Muscle of leg (tissue), 16 donors: ENCODE measurements at places on chromosomes 6 and 20. TPM values are rescaled to one million over a fixed set of nuclear protein-coding genes. Genes with fewer than 3 reads are reported as not detected.
A peak's percentile ranks its signal among the peaks of the same experiment; 100 is the strongest.

DNA sequence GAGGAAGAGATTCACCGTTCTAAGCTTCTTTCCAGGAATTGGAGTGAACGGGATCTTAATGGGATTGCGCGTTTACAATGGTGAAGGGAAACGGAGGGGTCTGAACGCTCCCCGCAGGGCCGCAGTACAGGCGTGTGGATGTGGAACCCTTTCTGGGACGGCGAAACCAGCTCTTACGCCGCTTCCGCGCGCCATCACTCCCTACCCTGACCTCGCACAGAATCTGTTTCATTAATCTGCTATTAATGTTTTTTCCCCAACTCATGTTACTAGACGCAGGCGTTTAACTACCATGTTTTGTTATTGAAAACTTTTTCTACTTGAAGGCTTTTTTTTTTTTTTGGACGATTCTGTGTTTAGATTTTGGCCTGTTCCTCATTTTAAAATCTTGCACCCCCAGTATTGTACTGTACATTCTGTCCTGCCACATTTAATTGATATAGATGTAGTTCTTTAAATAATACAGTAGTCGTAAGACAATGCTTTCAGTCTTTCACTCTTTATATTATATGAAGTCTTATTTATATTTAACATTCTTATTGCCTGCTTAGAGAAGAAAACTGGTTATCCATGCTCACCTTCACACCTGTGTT lies 696 bp upstream of the SUPT3H start:
- no peak for DNase-seq
- peak overlapping the region; percentile 98 for H3K27ac ChIP-seq
- no peaks in the 10 kb centered on the region for H3K36me3 ChIP-seq
- peaks cover 3% of the 10 kb centered on the region for H3K4me1 ChIP-seq
- peak overlapping the region; percentile 87 for H3K4me3 ChIP-seq

DNA sequence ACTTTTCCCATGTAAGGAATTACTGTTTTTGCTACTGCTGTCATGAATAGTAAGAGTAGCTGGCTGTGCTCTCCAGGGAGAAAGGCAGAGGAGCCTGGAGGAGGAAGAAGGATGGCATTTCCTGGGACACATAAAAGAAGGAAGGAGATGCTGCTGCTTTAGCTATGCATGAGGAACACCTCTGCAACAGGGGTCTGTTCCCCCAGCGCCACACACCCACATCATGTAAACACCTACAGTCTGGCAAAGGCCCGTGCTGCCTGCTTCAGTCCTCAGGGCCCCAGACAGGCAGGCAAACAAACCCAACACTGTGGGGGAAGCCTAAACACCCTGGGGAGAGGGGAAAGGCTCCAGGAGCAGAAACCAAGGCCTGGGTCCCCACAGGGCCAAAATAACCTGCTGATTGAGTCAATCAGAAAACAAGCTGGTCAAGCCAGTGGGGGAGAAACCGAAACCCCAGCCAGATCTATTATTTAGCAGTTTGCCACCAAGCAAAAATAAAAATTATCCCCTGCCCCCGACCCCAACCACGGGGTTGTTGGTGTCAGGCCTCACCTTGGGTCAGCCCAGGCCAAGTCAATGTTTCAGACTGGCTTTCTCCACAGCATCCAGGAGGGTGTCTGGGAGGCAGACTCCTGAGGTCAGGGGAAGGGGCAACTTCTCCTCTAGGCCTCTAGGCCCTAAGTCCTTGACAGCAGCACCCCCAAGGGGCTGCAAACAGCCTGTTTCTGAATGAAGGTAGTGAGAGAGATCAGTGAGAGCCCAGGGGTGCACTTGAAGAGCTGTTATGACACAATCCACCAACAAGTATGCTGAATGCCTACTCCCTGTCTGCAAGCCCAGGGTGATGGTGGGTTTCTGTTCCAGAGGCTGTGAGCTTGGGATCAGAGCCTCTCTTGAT lies 34.6 kb upstream of the SCUBE3 start:
- no peak for DNase-seq
- peaks cover 26% of the 10 kb centered on the region for H3K4me1 ChIP-seq
- no peaks in the 10 kb centered on the region for H3K36me3 ChIP-seq
- H3K27me3 ChIP-seq, result peaks cover 13% of the 10 kb centered on the region

DNA sequence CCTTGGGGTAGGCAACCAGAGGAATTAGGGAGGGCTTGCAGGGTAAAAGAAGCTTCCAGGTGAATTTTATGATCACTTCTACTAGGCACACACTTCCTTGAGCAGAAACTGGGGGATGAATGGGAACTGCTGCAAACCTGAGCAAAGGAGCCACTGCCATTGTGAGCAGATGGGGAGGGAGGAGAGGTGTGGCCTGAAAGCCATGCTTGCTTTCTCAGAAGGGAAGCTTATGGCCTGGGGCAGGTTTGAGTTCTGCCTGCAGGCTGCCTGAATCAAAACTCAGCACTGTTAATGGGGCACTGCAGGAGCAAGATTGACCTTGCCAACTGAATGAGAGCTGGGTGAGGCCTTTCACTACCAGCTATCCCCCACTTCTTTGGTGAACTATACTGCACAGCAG lies 328.1 kb downstream of the NKAIN2 start:
- H3K4me3 ChIP-seq, result no peak overlapping the region
- H3K4me1 ChIP-seq, result peaks cover 4% of the 10 kb centered on the region
- no peaks in the 10 kb centered on the region for H3K27me3 ChIP-seq
- no peak overlapping the region for H3K27ac ChIP-seq
- no peaks in the 10 kb centered on the region for H3K36me3 ChIP-seq

DNA sequence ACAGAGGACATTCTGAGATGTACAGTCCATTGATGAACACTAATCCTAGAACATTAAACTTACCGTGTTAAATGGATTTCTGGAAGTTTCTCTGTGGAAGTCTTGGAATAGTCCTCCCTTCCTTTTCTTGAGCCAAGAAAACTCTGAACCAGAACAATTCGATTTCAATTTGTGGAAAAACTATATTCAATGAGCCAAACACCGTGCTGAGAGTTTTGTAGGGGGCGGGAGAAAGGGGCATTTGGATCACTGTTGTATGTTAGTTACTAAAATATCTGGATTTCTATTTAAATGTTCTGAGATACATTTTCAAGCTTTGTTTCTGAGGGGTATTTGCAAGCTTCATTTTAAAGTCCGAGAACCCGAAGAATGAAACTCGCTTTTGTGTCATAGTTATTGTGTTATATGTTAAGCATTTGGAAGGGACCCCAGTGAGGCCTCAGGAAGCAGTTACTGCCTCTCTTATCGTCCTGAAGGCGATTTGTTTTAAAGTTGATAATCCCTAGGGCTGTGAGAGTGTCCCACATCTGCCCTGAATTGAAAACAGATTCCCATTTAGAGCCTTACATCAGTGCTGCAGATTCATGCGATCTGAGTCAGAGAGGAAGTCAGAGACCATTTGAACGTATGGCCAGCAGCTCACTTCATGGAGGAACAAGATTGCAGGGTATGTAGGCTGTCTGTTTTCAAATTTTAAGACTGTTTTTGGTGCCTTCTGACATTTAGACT lies 70.8 kb upstream of the SASH1 start:
- H3K27ac ChIP-seq, result peak overlapping the region; percentile 95
- H3K27me3 ChIP-seq, result no peaks in the 10 kb centered on the region
- peaks cover 3% of the 10 kb centered on the region for H3K4me1 ChIP-seq
- peak; percentile 97 for DNase-seq
- H3K4me3 ChIP-seq, result peak overlapping the region; percentile 33

DNA sequence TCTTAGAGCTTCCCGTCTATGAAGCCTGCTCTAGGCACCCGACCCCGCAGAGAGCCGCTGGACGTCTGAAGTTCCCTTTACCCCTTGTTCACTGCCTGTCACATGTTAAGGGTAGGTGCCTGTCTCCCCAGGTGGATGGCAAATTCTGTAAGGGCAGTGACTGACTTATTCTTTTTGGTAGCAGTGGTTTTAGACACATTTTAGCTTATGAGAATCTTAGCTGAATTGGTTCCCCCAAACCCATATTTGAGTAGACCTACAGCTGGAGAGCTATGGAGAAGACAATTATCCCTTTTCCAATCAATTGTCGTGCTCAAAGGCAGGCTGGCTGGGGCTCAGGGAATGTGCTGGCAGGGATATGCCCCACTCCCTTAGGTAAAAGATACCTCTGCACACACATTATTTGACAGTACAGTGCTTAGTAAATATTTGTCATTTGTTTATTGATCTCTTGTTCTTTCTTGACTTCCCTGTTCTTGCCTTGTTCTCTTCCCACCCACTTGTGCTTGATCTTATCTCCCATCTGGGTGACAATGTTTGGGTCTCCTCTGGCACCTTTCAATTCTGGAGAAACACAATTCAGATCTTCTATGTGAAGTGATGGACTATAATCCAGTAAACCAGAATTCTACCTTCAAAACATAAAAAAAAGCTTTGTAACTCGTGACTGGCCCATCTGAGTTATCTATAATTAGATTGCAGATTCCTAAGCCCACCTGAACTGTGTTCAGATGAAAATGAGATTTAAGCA lies 114.3 kb upstream of the SLC2A12 start:
- peaks cover 8% of the 10 kb centered on the region for H3K4me1 ChIP-seq
- peaks cover 24% of the 10 kb centered on the region for H3K36me3 ChIP-seq
- H3K27ac ChIP-seq, result no peak overlapping the region
- no peak for DNase-seq

DNA sequence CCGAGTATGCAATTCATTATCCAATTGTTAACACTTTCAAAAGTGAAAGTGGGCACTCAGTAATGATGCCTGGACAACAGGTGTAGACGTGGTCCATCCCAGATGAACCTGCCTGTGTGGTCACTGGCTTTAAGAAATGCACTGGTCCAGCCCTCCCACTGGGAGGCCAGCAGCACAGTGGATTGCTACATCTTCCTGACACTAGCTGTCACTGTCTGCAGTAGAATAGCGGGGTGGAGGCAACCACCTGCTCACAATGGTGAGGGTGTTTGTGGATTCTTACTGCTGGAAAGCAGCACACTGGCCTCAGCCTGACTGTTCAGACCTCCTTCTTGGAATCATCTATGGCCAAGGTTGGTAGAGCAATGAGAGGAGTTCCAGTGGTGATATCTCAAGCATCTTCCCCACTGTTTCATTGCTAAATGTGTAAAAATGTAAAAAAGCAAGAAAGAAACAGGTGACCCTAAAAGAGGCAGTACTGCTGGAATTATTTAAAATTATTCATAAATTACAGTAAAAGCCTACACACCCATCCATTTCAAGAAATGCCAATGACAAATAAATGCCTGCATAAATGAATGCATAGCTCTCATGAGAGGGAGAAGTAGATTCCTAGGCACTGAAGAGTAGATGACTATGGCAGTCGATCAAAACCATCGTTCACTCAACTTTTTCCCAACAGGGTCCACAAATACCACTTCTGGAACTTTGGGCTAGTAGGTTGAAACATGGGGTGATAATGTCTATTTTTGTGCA lies 228.0 kb upstream of the PLN start:
- no peaks in the 10 kb centered on the region for H3K4me1 ChIP-seq
- H3K27ac ChIP-seq, result no peak overlapping the region
- DNase-seq, result no peak
- H3K4me3 ChIP-seq, result no peak overlapping the region
- no peaks in the 10 kb centered on the region for H3K27me3 ChIP-seq
- no peaks in the 10 kb centered on the region for H3K36me3 ChIP-seq

- H3K27me3 ChIP-seq, result no peaks in the 10 kb centered on the region
- H3K27ac ChIP-seq, result no peak overlapping the region
- no peak overlapping the region for H3K4me3 ChIP-seq
- peak; percentile 89 for DNase-seq
- no peaks in the 10 kb centered on the region for H3K36me3 ChIP-seq
These were observed 580.7 kb downstream of the RFPL4B start for GRCh38 chr6:112927641-112928320.

- no peak overlapping the region for H3K4me3 ChIP-seq
- no peaks in the 10 kb centered on the region for H3K4me1 ChIP-seq
- no peak overlapping the region for H3K27ac ChIP-seq
- no peak for DNase-seq
- no peaks in the 10 kb centered on the region for H3K27me3 ChIP-seq
- H3K36me3 ChIP-seq, result no peaks in the 10 kb centered on the region
These were observed 140.7 kb upstream of the STXBP5 start for GRCh38 chr6:147063469-147064031.

DNA sequence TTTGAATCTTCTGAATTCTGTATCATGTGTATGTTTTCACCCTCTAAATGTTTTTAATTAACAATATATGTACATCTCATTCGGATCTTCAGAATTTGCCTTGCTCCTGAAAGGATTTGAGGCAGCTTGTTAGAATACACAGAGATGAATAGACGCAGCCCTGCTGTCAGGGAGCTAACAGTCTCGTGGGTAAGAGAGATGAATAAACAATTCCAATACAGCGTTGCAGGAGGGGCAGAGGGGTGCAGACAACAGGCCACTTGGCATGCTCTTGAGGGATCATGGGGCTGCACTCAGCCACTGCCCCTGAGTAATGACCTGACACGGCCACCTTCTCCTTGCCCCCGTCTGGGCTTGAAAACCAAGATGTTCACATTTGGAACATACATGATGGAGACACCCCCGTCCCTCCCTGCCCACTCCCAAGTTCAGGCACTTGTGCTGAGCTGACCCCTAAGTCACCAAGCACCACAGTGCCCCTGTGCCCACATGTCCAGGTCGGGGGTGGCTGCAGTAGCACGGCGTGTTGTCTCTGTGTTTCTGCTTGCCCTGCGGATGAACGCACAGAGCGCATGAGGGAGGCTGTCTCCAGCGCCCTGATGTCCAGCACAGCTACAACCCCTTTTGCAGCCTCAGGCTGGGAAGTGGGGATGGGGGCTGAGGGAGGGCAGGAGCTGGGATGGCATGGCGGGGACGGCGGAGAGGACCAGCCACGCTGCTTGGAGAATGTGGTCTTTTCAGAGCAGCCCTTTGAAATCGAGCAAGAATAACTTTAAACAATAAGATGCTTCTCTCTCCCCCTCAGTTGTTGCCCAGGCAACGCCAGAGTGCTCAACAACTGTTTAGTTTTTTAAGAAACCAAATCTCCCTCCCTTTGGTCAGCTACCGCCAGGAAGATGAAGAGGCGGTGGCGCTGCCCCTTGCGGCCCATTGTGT lies 33.0 kb upstream of the CDH22 start:
- peak; percentile 67 for DNase-seq
- H3K27ac ChIP-seq, result no peak overlapping the region
- peaks cover 12% of the 10 kb centered on the region for H3K4me1 ChIP-seq
- H3K4me3 ChIP-seq, result no peak overlapping the region

DNA sequence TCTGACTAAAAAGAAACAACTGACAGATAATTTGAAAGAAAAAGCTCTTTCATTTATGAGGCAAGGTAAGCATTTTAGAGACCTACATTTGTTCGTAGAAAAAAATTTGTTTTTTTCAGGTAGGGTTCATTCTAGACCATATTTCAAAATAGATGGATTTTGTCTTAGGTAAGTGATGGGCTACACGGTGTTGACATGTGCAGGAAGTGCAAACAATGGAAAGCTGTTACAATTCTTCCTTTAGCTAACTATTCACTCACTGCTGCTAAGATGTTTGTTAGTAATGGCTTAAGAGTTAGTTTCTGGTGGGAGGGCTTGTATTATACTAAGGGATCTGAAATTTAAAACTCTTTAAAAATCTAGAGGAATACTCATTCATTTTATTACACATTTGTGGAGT lies 96.7 kb downstream of the CD109 start:
- H3K4me1 ChIP-seq, result no peaks in the 10 kb centered on the region
- DNase-seq, result no peak
- H3K27me3 ChIP-seq, result no peaks in the 10 kb centered on the region
- peaks cover 6% of the 10 kb centered on the region for H3K36me3 ChIP-seq
- no peak overlapping the region for H3K4me3 ChIP-seq

GRCh38 chr20:33825340-33826269 lies 14.5 kb downstream of the CHMP4B start:
- no peak overlapping the region for H3K27ac ChIP-seq
- H3K4me1 ChIP-seq, result peaks cover 29% of the 10 kb centered on the region
- H3K36me3 ChIP-seq, result no peaks in the 10 kb centered on the region

Gene OPRM1
- not detected for total RNA-seq

Gene ADAM33
- total RNA-seq, result 52.8 TPM
